NCI-H748 treated with DMSO at 0.1 percent for 48 hours (cell line): ENCODE measurements at places on chromosomes 16 and 17.

GRCh38 chr16:28607116-28607623 is 2.7 kb downstream of the SULT1A1 start:
- no peak for DNase-seq

DNA sequence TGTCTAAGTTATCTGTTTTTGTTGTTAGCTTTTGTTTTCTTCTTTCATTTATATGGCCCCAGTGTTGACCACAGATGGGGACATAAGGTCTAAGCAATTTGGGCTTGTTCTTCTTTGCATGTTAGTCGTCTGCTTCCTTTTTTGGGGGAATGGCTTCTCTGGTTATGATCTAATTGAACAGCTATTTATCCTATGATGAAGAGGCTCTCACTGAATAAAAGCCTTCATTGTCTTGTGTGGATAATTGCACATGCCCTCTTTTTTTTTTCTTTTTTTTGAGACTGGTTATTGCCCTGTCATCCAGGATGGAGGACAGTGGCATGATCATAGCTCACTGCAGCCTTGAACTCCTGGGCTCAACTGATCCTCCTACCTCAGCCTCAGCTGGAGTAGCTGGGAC is 13.7 kb downstream of the SMARCE1 start:
- no peak for DNase-seq

DNA sequence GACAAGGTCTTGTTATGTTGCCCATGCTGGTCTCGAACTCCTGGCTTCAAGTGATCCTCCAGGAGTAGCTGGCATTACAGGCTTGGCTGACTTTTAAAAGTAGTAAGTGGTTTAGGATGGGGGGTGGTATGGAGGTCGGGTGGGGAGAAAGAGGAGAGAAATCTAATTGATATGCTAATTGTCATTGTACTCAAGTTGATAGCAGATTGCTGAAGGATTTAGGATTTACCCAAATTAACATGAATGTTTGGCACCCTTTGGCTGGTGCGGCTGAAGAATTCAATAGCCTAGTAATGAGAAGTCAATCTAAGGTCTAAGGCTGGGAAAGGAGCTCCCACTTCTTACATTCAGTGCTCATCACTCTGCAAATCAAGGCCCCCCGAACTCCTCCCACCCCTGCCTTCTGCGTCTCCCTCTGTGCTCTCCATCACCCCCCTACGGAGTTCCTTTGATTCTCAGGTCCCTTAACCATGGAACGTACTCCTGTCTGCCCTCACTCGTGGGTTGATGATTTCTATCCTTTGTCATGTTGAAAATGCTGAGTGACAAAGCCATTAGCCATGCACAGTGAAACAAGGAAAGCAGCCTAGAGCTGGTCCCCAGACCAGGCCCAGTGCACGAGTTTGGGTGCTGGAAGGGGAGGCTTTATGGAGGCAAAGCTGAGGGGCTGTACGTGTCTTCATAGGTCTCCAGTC is 17.3 kb downstream of the CDH13 start:
- no peak for DNase-seq

DNA sequence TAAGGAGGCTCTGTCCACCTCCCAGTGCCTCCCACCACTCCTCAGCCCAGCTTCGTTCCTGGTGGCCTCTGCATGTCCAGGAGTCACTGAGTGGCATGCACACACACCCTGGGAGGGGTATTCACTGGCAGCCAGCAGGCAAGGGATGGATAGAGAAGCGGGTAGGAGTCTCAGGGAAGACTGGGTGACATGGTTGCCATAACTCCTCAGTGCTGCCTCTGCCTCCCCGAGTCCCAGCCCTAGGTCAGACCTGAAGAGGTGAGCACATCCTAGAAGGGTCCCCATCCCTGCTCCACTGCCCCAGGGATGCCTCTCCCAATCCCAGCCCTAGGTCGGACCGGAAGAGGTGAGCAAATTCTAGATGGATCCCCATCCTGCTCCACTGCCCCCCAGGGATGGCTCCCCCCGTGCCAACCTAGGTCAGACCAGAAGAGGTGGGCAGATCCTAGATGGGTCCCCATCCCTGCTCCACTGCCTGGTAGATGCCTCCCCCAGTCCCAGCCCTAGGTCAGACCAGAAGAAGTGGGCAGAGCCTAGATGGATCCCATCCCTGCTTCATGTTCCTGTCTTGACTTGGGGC is 197.0 kb downstream of the IRF8 start:
- DNase-seq, result no peak

DNA sequence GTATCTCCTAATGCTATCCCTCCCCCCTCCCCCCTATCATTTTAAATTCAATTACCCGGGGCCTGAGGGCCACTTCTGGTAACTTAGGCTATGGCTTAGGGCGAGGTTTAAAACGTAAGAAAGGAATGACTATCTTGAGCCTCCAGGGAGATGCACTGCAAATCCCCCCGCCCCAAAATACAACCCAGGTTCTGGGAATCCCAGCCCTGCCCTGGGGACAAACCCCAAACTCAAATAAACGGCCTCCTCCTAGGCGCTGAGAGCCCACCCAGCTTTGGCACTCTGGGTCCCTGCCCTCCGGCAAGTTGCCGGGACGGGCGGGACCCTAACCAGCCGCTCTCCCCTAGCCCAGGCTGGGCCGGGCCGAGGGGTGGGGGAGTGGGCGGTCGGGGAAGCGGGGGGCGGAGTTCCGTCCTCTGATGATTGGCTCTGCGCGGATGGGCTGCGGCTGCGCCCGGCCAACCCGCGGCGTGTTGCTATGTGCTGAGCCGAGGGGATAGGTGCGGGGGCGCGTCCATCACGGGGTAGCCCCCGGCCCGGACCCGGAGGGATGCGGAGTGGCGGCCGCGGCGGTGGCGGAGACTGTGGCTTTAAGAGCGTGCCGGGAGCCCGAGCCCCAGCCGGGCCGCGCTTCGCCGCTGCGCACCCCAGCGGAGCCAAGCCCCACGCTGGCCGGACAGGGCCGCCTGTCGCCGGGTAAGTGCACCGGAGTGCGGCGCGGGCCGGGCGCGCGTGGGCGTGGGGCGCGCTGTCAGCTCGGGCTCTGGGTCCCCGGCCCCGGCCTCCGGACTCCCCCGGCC is at the start of gene YPEL2:
Gene YPEL2 (plus strand): TSS at position 527 of the 800 bp plus-strand sequence. CDS start 21,755 bp downstream, outside the sequence.
- DNase-seq, result peak; percentile 89

DNA sequence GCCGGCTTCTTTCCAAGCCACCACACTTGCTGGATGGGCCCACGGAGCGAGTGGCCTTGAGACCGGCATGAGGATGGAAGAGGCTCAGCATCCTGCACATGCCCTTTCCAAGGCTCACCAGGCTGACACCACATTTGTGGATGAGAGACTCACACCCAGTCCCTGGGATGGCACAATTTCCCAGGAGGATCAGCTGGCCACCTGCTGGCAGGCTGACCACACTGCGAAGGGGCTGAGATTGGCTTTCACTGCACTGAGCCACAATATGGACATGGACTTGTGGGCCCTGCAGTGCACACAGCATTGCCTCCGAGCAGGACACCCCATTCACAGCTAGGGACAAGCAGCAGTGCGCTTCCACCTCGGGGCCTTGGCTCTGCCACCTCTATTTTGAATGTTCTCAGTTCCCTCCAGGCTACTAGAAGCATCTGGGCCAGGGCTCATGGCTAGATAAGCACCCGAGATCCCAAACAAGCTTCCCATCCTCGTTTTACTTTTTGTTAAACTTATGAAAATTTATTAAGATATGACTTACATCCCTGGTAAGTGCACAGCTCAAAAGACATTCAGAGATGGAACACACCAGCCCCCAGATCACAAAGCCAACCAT is 25.3 kb upstream of the KSR1 start:
- DNase-seq, result no peak

GRCh38 chr17:77248216-77249114 is 107.7 kb downstream of the SEC14L1 start:
- no peak for DNase-seq

DNA sequence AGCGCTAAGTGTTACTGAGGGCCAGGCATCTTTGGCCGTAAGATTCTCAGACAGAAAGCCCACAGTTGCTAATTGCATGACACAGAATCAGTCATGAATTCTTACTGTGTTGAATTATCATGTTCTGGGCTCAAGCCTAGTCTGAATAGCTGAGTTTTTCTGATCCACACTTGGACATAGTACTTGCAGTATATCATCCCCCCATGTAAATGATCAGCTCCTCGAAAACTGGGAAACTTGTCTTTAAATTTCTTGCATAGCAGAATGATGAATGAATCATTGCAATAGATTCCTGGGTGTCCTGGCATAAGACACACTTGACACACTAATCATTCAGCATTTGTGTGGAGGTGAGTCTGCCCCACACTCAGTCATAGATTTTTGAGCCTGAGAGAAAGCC is 2.2 kb downstream of the MLYCD start:
- no peak for DNase-seq

GRCh38 chr17:55175788-55176427 is 88.9 kb upstream of the HLF start:
- DNase-seq, result no peak

DNA sequence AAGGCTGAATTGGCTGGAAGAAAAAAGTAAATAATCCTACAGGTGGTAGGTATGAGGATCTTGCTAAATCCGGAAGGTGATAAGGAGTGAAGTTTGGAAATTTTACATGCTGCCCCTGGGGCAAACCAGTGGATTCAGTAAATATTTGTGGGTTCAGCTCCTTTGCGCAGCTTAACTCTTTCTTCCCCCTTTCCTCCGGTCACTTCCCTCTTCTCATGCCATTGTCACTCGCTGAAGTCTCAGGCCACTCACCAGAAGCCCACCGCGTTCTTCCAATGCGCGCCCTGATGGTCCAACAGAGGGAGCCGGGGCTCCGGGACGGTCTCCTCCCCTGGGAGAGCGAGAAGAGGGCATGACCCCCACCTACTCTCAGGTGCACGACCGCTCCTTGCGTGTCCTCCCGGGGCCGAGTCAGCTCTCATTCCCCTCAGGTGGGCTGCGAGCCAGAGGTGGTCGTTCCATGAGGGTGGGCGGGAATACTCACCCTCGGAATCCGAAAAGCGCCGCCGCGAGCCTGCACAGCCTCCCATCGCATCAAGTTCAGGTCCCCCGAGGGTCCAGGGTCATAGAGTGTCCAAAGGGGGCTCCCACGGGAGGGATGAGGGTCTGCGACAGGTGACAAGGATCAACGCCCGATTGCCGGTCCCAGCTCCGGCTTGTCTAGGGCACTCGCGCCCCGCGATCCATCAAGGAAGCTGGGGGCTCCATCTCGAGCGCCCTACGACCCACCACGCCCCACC is 474 bp downstream of the CLN3 start:
- no peak for DNase-seq

- peak; percentile 34 for DNase-seq
Observed at GRCh38 chr16:84175350-84176081, 11.3 kb downstream of the TAF1C start.

- no peak for DNase-seq
Observed at GRCh38 chr17:22518185-22518584, 825.9 kb downstream of the KCNJ18 start.

DNA sequence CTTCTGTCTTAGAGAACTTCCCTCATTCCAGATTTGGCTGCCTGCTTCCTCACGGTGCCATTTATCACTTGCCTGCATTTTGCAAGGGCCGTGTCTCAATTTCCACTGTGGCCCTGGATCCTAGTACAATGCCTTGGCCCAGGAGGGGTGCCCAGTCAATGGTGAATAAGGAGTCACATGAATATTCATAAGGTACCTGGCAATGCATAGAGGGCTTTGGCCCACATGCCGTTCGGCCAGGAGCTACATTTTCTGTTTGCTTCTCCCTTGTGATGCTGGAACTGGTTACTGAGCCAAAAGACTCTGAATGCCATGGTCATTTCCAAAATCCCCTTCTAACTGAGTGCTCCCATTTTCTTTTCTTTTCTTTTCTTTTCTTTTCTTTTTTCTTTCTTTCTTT is 4.8 kb upstream of the PIRT start:
- no peak for DNase-seq

DNA sequence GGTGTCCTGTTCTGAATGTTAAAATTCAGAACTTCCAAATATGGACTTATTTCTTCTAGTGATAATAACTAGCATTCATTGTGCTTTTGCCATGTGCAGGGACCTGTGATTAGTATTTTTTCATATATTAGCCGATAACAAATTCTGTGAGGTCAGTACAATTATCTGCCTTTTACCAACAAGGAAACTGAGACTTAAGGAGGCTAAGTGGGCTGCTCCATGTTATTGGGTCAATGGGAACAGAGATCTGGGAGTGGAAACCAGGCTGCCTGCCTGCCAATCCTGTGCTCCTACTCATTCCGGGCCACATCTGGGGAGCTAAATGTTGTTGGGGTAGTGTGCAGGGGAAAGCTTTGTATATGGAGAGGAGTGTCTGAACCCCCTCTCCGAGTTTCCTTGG is 3.7 kb downstream of the TMEM106A start:
- DNase-seq, result no peak

GRCh38 chr16:89695875-89696669 is 5.4 kb downstream of the SPATA2L start:
- DNase-seq, result no peak

- no peak for DNase-seq
Observed at GRCh38 chr17:28751600-28752366, 8.0 kb downstream of the TRAF4 start.

DNA sequence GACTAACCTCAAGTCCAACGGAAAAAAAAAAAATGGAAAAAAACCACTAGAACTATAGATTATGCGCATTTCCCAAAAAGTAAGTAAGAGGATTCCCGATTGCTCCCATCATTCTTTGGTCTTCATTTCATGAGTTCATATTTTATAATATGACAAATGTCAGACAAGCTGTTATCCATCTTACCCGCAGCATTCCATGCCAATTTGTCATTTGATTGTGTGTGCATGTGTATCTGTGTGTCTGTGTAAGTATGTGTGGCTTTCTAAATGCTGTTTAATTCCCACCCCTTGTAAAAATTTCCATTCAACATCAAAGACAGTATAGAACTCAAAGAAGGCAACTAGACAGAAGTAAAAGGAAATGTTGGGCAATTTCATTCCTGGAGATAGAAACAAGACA is 434.1 kb downstream of the CDH11 start:
- DNase-seq, result no peak

GRCh38 chr16:8199390-8199789 is 390.9 kb downstream of the TMEM114 start:
- no peak for DNase-seq

GRCh38 chr16:81652798-81653505 is 126.1 kb upstream of the PLCG2 start:
- peak; percentile 70 for DNase-seq

- DNase-seq, result no peak
Observed at GRCh38 chr17:48484850-48485249, 46.0 kb downstream of the HOXB1 start.

- DNase-seq, result no peak
Observed at GRCh38 chr16:57938936-57939871, 31.7 kb downstream of the CNGB1 start.

- DNase-seq, result no peak
Observed at GRCh38 chr16:72818236-72818845, 229.6 kb downstream of the ZFHX3 start.

- DNase-seq, result no peak
Observed at GRCh38 chr17:27380551-27380950, 75.7 kb upstream of the KSR1 start.

GRCh38 chr17:29911641-29912177 is 18.3 kb downstream of the SSH2 start:
- no peak for DNase-seq

GRCh38 chr16:78900044-78900811 is 700.3 kb downstream of the MAF start:
- DNase-seq, result no peak

GRCh38 chr17:50328363-50329325 is 17.3 kb upstream of the XYLT2 start:
- DNase-seq, result no peak

GRCh38 chr17:38741921-38742410 is 6.2 kb downstream of the PCGF2 start:
- no peak for DNase-seq
